ENCODE measurements at places on chromosomes 11 and 22.
A peak's percentile ranks its signal among the peaks of the same experiment; 100 is the strongest.

GRCh38 chr22:47053726-47054141, 291.3 kb downstream of the TBC1D22A start:
- no peak for DNase-seq

DNA sequence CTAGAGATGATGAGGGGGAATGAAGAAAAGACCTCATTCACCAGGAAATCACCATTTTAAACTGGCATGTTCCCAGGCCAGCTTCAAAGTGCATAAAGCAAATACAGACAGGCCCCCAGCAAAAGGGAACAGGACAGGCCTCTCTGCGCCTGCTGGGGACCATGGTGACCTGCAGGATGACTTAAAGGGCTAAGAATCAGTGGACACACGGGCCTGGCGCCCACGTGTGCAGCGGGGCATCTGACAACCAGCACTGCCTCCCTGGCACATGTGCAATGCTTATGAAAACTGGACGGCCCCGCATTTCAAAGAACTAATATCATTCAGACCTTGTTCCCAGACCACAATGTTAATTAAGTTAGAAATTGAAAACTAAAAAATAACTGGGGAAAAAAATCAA, 35.6 kb downstream of the TBX1 start:
- DNase-seq = no peak

DNA sequence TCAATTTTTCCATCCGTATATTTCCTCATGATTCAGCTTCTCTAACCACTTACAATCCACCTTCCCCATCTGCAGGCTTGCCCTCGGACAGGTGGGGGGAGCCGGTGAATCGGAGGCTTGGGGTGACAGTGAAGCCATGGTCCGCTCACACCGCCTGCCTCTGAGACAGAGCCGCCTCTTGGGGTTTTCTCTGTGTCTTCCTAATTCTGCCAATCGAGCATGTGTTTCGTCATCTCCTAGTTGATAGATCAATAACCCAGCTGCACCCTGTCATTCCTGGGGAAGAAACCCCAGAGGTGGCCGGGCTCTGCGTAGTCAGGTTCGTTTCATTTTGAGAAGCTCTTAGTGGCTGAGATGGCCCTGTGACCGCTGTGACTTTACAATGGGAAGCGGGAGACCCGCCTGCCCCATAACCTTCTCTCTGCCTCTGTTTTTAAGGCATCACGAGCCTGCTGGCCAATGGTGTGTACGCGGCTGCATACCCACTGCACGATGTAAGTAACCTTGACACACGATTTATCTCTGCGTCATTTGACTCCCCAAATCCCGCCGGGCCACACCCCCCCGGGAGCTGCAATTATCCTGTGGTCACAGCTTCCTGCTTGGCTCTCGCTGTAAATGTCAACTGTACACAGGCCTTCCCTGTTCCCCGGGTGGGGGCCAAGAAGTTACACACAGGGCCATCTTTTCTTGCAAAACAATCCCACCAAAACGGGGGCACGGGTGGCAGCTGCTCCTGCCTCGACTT, 33.3 kb downstream of the ANO1 start:
- no peak for DNase-seq

- DNase-seq = peak; percentile 59
Measured at GRCh38 chr11:68962527-68963250, 18.1 kb downstream of the MRGPRD start.

GRCh38 chr11:110059706-110060463, 33.3 kb upstream of the ZC3H12C start:
- no peak for DNase-seq

GRCh38 chr22:48250937-48251530, 1488.6 kb downstream of the TBC1D22A start:
- DNase-seq = no peak

DNA sequence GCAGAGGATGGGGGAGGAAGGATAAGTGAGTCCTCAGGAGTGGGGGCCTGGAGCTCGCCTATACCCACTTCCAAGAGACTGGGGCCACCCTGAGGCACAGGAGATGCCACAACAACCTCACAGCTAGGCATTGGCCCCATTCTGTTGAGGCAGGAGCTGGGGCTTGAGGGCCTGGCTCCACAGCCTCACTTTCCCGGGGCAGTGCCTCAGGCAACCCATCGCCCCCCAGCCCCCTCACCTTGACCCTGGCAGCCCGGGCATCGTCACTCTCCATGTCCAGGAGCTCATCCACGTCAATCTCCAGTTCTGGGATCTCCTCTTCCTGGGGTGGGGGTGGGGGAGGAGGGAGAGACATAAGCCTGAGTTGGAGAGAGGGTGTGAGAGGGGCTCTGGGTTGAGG, 1.8 kb downstream of the PPP1R14B start:
- DNase-seq = no peak

GRCh38 chr11:69198891-69199582, 43.3 kb downstream of the SMIM38 start:
- DNase-seq = no peak

- DNase-seq = no peak
Measured at GRCh38 chr11:42524534-42525227, 787.1 kb upstream of the API5 start.

- no peak for DNase-seq
Measured at GRCh38 chr11:44008088-44008501, 39.7 kb upstream of the ACCSL start.

DNA sequence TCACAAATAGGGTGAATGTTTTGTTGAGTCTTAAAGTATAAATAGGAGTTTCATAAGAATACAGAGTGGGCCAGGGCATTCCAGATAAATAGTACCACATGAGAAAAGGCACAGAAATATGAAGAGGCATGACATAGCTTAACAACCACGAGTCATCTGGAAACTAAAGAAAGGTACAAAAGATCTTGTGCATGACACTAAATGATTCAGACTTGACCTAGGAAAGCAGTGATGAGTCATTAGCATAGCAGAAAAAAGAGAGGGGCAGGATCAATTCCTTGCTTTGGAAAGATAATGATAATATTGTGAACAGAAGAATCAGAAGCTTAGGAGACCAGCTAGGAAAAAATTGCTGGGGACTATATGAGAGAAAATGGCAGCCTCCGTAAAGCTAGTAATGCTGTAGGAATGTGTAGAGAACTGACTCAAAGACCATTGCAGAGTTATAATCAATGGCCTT, 47.6 kb upstream of the FIBIN start:
- DNase-seq = no peak

- no peak for DNase-seq
Measured at GRCh38 chr11:117465236-117465997, 137.8 kb downstream of the CEP164 start.

GRCh38 chr11:37896016-37896415, 1298.0 kb upstream of the RAG2 start:
- DNase-seq = no peak

- DNase-seq = no peak
Measured at GRCh38 chr11:8749202-8749601, 66.6 kb downstream of the RPL27A start.

- no peak for DNase-seq
Measured at GRCh38 chr22:45290410-45290936, 5.7 kb downstream of the UPK3A start.
